ENCODE measurements at places on chromosomes 6 and 20. TPM values are rescaled to one million over a fixed set of nuclear protein-coding genes. Genes with fewer than 3 reads are reported as not detected.
A peak's percentile ranks its signal among the peaks of the same experiment; 100 is the strongest.

DNA sequence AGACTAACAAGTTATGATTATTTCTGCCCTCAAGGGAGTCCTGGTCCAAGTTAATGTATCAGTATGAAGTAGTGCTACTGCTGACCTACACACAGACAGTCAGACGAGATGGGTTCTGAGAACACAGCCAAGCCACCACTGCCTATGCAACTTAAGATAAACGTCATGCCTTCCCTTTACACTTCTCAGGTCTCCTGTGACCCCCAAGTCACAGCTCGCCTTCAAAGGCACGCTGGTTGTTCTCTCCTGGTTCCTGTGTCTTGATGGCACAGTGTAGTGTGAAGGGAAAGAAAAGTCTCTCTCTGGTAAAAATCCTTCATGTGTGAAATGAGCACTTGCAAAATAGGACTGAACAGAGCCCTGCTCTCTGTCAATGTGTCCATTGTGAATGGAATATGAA, 377.8 kb downstream of the ADGRB3 start:
- H3K27ac ChIP-seq: no peak overlapping the region
- H3K4me1 ChIP-seq: no peaks in the 10 kb centered on the region
- H3K4me3 ChIP-seq: no peak overlapping the region
- no peaks in the 10 kb centered on the region for H3K36me3 ChIP-seq
- H3K27me3 ChIP-seq: no peaks in the 10 kb centered on the region
- DNase-seq: no peak

CRYBG1 gene
- 0.64 TPM for total RNA-seq

ABHD16B gene
- total RNA-seq: not detected

GRCh38 chr6:42197555-42198362, 3.0 kb upstream of the GUCA1B start:
- no peaks in the 10 kb centered on the region for H3K27me3 ChIP-seq
- peaks cover 10% of the 10 kb centered on the region for H3K4me1 ChIP-seq
- DNase-seq: no peak
- peaks cover 15% of the 10 kb centered on the region for H3K36me3 ChIP-seq
- H3K4me3 ChIP-seq: no peak overlapping the region

GRCh38 chr6:26327450-26328264, 37.3 kb upstream of the BTN3A2 start:
- peaks cover 53% of the 10 kb centered on the region for H3K27me3 ChIP-seq
- peak; percentile 66 for DNase-seq

GRCh38 chr6:31407699-31408098, 4.3 kb downstream of the MICA start:
- H3K4me3 ChIP-seq: no peak overlapping the region
- DNase-seq: no peak
- H3K36me3 ChIP-seq: peaks cover 2% of the 10 kb centered on the region
- H3K27me3 ChIP-seq: no peaks in the 10 kb centered on the region
- H3K4me1 ChIP-seq: peaks cover 19% of the 10 kb centered on the region
- peak overlapping the region; percentile 13 for H3K27ac ChIP-seq

GRCh38 chr6:43635387-43636307, at the start of gene MAD2L1BP:
TSS of gene MAD2L1BP (plus strand) at chr6:43635840. CDS start at chr6:43635876, 36 bp downstream.
- H3K36me3 ChIP-seq: peaks cover 16% of the 10 kb centered on the region
- peaks cover 22% of the 10 kb centered on the region for H3K4me1 ChIP-seq
- H3K27me3 ChIP-seq: no peaks in the 10 kb centered on the region
- peak within 1 kb of the TSS; percentile 91 for H3K27ac ChIP-seq
- DNase-seq: peak; percentile 41

- no peak overlapping the region for H3K4me3 ChIP-seq
- peak overlapping the region; percentile 41 for H3K27ac ChIP-seq
- no peaks in the 10 kb centered on the region for H3K27me3 ChIP-seq
- no peaks in the 10 kb centered on the region for H3K36me3 ChIP-seq
- no peak for DNase-seq
- H3K4me1 ChIP-seq: peaks cover 37% of the 10 kb centered on the region
Observed at GRCh38 chr6:167268683-167269280, 22.3 kb upstream of the UNC93A start.

GRCh38 chr20:2973574-2973973, 69.8 kb upstream of the GNRH2 start:
- H3K4me1 ChIP-seq: no peaks in the 10 kb centered on the region
- no peak overlapping the region for H3K27ac ChIP-seq
- peaks cover 10% of the 10 kb centered on the region for H3K36me3 ChIP-seq
- DNase-seq: no peak

- H3K27ac ChIP-seq: no peak overlapping the region
- no peak for DNase-seq
- no peaks in the 10 kb centered on the region for H3K36me3 ChIP-seq
- H3K27me3 ChIP-seq: peaks cover 40% of the 10 kb centered on the region
Observed at GRCh38 chr6:70973604-70974003, 16.7 kb upstream of the B3GAT2 start.

- no peak for DNase-seq
- H3K27me3 ChIP-seq: no peaks in the 10 kb centered on the region
- peaks cover 10% of the 10 kb centered on the region for H3K4me1 ChIP-seq
- H3K27ac ChIP-seq: no peak overlapping the region
Observed at GRCh38 chr20:62353289-62354030, 13.7 kb downstream of the LAMA5 start.

NKX2-2 gene
- not detected for total RNA-seq

- H3K27ac ChIP-seq: no peak overlapping the region
- no peak overlapping the region for H3K4me3 ChIP-seq
- H3K36me3 ChIP-seq: peaks cover 51% of the 10 kb centered on the region
- H3K27me3 ChIP-seq: no peaks in the 10 kb centered on the region
Observed at GRCh38 chr6:53038141-53038540, 27.1 kb upstream of the FBXO9 start.

REM1 gene
- total RNA-seq: not detected

- DNase-seq: no peak
- peak overlapping the region; percentile 90 for H3K4me3 ChIP-seq
- H3K4me1 ChIP-seq: peaks cover 31% of the 10 kb centered on the region
- peak overlapping the region; percentile 90 for H3K27ac ChIP-seq
Observed at GRCh38 chr6:28351087-28351486, 1.3 kb downstream of the ZKSCAN3 start.

SLPI gene
- not detected for total RNA-seq

TTK gene
- total RNA-seq: 13.5 TPM

SULF2 gene
- 65.2 TPM for total RNA-seq

TREM1 gene
- 0.34 TPM for total RNA-seq

- peak overlapping the region; percentile 97 for H3K4me3 ChIP-seq
- DNase-seq: no peak
- no peaks in the 10 kb centered on the region for H3K36me3 ChIP-seq
- peaks cover 32% of the 10 kb centered on the region for H3K4me1 ChIP-seq
Observed at GRCh38 chr6:26195924-26196845, 109.0 kb downstream of the HFE start.

DNA sequence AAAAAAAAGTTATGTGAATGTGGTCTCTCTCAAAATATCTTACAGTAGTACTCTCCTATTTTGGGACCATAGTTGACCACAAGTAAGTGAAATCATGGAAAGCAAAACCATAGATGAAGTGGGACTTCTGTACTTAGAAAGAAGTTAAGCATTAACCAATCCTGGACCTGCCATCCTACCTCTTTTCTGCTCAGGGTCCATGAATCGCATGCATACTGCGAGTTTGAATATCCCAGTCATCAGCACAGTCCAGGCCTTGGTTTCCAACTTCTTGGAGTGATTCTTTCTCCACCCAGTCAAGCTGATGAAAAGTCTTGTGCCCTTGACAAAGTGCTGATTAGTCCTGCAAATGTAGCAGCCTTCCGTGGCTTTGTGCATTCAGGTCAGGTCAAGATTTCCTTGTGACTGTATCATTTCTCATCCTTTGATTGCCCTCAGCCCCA, 46.0 kb downstream of the RNF217 start:
- no peaks in the 10 kb centered on the region for H3K27me3 ChIP-seq
- DNase-seq: no peak
- H3K36me3 ChIP-seq: peaks cover 18% of the 10 kb centered on the region

GRCh38 chr6:133415262-133415661, 174.1 kb downstream of the EYA4 start:
- no peaks in the 10 kb centered on the region for H3K36me3 ChIP-seq
- no peak overlapping the region for H3K4me3 ChIP-seq
- H3K27ac ChIP-seq: no peak overlapping the region

GRCh38 chr20:7180256-7181045, 413.0 kb downstream of the BMP2 start:
- H3K27ac ChIP-seq: no peak overlapping the region
- no peak overlapping the region for H3K4me3 ChIP-seq
- no peaks in the 10 kb centered on the region for H3K36me3 ChIP-seq
- H3K4me1 ChIP-seq: no peaks in the 10 kb centered on the region
- no peak for DNase-seq

GRCh38 chr6:145845557-145845956, 31.0 kb upstream of the FBXO30 start:
- H3K36me3 ChIP-seq: no peaks in the 10 kb centered on the region
- H3K27me3 ChIP-seq: no peaks in the 10 kb centered on the region
- no peak overlapping the region for H3K27ac ChIP-seq
- H3K4me1 ChIP-seq: no peaks in the 10 kb centered on the region

- H3K36me3 ChIP-seq: no peaks in the 10 kb centered on the region
- H3K27ac ChIP-seq: no peak overlapping the region
- no peak overlapping the region for H3K4me3 ChIP-seq
- no peaks in the 10 kb centered on the region for H3K27me3 ChIP-seq
- peaks cover 12% of the 10 kb centered on the region for H3K4me1 ChIP-seq
Observed at GRCh38 chr6:134431421-134431859, 113.5 kb upstream of the SGK1 start.

KPNA5 gene
- total RNA-seq: 29.5 TPM

DNA sequence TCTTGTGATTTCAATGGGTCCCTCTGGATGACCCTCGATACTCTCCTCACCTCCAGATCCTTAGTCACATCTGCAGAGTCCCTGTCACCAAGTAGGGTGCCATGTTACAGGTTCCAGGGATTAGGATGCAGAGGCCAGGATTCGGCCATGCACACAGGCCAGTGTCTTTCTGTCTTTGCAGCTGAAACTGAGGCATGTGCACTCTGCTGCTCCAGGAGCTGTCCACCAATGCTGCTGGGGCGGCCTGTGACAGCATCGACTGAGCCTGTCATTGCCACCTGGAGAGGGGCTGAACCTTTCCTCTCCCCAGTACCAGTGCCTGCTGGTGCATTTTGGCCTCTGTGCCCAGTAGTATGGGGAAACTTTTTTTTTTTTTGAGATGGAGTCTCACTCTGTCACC, 4.4 kb upstream of the RBM38 start:
- no peaks in the 10 kb centered on the region for H3K36me3 ChIP-seq
- H3K4me3 ChIP-seq: no peak overlapping the region
- H3K27me3 ChIP-seq: no peaks in the 10 kb centered on the region
- H3K4me1 ChIP-seq: peaks cover 11% of the 10 kb centered on the region

DNA sequence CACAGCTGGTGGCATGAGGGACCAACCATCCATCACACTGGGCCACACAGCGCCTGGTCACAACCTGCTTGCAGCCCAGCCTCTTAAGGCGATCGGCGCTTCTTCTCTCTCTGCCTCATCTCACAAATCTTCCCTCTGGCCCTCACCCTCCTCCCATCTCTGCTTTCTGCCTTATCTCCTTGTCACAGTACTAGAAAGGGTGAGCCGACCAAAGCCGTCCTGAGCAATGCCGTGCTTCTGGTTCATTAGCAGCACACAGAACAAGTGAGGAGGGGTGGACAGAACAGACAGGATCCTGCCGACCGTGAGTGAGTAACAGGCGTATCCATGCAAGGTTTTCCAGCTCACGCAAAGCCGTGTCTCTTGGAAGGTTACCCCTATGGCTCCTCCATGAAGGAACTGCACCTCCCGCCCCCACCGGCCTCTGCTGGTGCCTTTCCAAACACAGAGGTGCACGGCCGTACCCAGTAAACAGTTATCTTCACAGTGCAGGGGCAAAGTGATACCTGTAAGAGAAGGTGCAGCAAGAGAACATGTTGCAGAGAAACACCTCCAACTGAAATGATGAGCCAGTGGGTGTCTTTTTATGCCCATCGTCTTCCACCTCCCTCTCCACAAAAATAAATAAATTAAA, 331.7 kb downstream of the FARS2 start:
- no peak for DNase-seq
- no peaks in the 10 kb centered on the region for H3K36me3 ChIP-seq
- no peaks in the 10 kb centered on the region for H3K27me3 ChIP-seq

- H3K36me3 ChIP-seq: peaks cover 10% of the 10 kb centered on the region
- no peaks in the 10 kb centered on the region for H3K27me3 ChIP-seq
- H3K27ac ChIP-seq: no peak overlapping the region
- H3K4me1 ChIP-seq: peaks cover 21% of the 10 kb centered on the region
- H3K4me3 ChIP-seq: no peak overlapping the region
- no peak for DNase-seq
Observed at GRCh38 chr6:35034411-35035191, 106.5 kb downstream of the TCP11 start.

DNA sequence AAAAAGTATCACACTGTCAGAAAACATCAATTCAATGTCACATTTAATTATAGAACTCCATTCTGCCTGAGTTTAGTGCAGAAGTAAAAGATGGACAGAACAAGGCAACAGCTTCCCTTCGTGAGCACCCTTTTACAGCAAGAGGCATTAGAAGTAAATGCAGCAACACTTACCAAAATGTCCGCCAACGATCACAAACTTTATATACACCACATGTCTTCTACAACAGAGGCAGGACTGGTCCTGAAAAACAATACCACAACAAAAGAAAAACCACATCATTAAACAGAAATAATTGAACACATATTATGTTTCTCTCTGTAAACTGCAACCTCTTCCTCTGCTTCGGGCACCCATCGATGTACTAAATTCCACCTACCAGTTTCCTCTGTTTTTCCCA, 92.9 kb downstream of the FYN start:
- H3K36me3 ChIP-seq: no peaks in the 10 kb centered on the region

GRCh38 chr6:113616701-113617274, 240.4 kb upstream of the MARCKS start:
- no peaks in the 10 kb centered on the region for H3K36me3 ChIP-seq
- DNase-seq: no peak
- H3K4me1 ChIP-seq: peaks cover 4% of the 10 kb centered on the region
- no peak overlapping the region for H3K27ac ChIP-seq
- no peaks in the 10 kb centered on the region for H3K27me3 ChIP-seq

DNA sequence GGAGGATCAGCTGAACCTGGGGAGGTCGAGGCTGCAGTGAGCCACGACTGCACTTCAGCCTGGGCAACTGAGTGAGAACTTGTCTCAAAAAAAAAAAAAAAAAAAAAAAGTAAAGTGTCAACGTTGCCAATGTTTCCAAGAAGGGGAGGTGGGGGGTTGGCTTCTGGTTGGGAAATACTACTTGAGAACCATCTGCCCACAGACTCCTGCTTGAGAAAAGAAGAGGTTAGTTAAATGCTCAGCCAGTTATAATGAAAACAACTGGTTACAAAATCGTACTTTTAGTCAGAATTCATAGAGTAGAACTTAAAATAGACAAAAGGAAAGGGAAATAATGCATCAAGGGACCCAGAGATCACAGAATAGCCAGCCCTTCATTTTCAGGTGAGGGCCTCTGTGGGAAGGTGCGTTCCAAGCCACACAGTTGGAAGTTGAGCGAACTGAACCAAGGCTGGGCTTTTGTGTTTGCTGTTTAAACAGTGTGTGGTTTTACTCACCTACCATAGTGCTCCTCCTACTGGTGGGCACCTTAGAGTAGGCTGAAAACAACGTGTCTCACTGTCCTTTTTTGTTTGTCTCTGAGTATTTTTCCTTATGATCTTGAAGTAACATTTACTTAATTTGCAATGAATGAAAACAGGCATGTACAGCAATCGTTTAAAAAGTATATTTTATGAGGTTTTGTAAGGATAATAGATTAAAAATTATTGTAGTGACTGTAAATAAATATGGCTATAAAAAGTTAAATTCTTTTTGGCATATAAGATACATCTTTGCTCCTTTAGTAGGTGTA, 200.7 kb downstream of the BCAS1 start:
- H3K4me3 ChIP-seq: no peak overlapping the region
- no peaks in the 10 kb centered on the region for H3K36me3 ChIP-seq
- H3K27ac ChIP-seq: peak overlapping the region; percentile 74
